ENCODE measurements at places on chromosomes 16 and 17.

DNA sequence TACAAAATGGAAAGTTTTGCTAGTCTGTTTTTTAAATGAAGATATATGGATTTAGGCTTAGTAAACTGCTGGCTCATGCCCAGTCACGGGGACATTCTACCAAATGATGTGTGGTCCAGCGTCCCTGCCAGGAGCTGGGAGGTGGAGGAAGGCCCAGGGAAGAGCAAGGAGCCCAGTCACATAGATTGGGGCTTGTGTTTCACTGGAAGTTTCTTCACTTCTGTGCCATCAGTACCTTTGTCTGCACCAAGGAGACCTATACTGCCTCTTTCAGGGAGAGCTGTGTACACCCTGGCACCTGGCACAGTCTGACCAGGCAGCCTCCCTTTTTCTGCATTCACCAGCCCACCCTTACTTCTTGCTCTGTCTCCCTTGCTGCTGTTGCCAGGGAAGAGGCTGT lies 32.6 kb upstream of the ERN1 start:
- no peak for DNase-seq

- DNase-seq: no peak
These were observed 29.2 kb upstream of the WFIKKN2 start for GRCh38 chr17:50806141-50806643.

- peak; percentile 94 for DNase-seq
These were observed 23.9 kb downstream of the ZNF213 start for GRCh38 chr16:3158510-3159314.

DNA sequence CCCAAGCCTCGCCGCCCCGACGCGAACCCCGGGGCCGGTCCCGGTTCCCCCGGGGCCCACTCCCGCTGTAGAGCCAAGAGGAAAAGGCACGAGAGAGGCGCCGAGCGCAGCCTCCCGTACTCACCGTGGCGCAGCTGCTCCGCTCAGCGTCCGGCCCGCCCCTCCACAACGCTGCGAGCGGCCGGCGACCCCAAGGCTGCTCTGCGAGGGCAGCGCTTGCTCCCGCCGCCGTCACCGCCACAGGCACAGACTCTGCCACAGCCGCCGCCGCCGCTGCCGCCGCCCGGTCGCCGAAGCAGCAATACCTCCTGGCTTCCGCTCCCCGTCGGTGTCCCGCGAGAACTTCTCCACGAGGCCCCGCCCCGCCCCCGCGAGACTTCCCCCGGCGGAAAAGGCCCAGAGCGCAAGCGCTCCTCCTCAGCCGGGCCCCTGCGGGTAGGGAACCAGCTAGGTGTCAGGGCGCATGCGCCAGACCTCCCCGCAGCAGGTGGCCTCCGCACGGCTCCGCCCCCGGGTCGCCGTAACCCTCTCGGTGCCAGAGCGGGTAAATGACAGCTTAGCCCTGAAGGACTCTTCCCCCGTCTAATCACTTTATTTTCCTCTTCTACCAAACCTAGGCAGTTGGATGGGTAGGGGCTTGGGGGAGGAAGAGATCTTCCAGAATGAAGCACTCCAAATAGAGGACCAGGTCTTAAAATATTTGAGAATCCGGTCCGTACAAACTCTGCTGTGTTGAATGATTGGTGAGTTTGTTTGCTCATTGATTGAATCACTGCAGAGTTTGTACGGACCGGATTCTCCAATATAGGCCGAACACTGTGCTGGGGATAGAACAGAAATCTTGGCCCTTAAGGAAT lies at the start of gene GRB2:
TSS of gene GRB2 (minus strand) at position 314 of the 857 bp plus-strand sequence. CDS start 12,050 bp downstream, outside the sequence.
- peak; percentile 100 for DNase-seq

- peak; percentile 99 for DNase-seq
These were observed at the start of gene TBC1D10B for GRCh38 chr16:30370456-30371247. TBC1D10B (minus strand) TSS chr16:30370494; CDS start chr16:30370183, 311 bp downstream.

- DNase-seq: no peak
These were observed 56.2 kb downstream of the SNX11 start for GRCh38 chr17:48163809-48164208.

- DNase-seq: no peak
These were observed 4.0 kb downstream of the NHERF1 start for GRCh38 chr17:74752415-74752814.

GRCh38 chr16:9042964-9043680 lies 48.3 kb upstream of the HAPSTR1 start:
- DNase-seq: peak; percentile 80

- peak; percentile 81 for DNase-seq
These were observed 75.3 kb upstream of the TBC1D3K start for GRCh38 chr17:37848690-37849616.

DNA sequence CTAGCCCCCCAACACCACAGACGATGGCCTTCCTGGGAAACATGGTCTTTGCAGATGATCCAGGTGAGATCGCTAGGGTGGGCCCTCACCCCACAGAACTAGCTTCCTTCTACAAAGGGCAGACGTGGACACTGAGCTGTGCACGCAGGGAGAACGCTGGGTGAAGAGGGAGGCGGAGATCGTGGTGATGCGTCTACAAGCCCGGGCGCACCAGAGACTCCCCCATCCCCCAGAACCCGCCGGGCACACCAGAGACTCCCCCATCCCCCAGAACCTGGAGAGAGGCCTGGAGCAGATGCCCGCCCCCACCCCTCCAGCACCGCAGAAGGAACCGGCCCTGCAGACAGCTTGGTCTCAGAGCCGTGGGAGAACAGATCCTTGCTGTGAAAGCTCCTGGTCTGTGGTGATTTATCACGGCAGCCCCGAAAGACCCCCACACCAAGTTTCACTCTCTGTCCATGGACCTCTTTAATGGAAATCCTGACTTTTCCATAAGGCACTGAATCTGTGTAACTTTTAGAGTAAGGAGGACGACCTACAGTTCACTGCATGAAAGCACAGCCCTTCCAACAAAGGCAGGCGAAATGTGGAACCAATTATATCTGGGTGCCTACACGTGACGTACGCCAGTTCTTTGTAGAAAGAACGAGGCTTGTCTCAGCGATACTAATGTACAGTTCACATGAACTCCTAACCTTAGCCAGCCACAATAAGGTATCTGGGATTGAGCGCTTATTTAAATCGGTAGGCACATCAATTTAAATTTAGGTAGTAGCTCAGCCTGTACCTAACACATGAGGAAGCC lies 88.5 kb downstream of the ANKRD11 start:
- DNase-seq: peak; percentile 68

DNA sequence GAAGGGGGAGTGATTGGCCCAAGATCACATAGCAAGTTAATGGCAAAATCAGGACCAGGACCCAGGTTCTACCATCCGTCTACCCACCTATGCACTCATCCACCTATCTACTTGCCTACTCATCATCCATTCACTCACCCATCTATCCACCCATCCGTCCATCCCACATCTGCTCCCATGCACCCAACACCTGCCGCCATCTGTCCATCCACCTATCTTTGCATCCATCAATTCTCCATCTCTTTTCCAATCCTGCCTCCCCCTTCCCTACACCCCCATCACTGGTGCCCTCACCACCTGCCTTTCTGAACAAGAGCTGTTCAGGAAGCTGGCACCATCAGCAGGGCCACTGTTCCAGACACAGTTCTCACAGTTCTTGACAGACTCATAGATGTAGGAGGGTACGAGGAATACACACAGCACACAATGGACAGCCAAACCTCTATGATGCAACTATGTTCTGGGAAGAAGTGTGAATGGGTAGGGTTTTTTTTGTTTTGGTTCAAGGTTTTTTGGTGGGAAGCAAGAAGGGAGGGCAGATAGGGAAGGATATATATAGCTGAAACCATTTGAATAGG lies 4.5 kb downstream of the SAMD14 start:
- DNase-seq: no peak

DNA sequence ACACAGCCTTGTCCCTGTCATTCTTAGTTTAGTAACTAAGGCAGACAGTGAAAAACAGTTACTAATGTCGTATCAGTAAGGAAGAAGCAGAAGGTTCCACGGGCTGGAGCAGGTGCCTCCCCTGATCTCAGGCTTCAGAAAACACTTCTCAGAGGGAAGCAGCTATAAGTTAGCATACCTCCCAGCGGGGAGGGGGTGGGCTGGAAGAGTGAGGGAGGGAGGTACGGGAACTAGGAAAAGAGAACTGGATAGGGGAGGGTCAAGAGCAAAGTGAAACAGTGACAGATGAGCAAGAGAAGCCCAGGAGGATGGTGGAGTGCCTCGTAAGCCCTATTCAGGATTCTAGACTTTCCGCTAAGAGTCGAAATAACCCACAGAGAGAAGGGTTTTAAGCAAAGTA lies 186.3 kb upstream of the XYLT1 start:
- DNase-seq: no peak

GRCh38 chr17:42155614-42156045 lies 841 bp upstream of the RAB5C start:
- DNase-seq: no peak

DNA sequence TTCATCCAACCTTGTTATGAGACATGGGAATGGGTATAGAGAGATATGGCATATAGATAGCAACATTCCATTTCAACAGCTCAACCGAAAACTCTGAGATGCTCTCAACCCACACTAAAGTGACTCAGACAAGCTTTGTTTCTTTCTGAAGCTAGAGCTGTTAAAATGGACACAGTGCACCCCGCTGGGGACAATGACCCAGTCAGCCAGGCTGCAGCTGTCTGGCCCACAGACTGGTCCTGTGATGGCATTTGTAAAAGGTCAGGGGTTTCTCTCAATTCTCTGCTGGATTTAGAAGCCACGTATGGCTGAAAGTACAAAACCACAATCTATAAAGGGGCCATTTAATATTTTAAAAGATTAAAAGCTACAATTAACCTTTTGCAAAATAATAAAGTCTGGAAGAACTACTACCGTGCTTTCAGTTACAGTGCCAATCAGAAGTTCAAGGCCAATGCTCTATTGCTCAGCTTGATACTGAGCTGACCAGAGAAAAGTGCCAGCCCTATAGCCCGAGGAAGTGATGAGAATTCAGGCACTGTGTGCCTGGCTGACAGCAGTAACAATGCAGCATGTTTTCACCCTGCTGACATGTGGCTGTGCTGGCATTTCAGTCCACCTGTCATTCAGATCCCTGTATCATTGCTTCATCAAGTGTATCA lies 60.2 kb downstream of the TEX2 start:
- peak; percentile 80 for DNase-seq

DNA sequence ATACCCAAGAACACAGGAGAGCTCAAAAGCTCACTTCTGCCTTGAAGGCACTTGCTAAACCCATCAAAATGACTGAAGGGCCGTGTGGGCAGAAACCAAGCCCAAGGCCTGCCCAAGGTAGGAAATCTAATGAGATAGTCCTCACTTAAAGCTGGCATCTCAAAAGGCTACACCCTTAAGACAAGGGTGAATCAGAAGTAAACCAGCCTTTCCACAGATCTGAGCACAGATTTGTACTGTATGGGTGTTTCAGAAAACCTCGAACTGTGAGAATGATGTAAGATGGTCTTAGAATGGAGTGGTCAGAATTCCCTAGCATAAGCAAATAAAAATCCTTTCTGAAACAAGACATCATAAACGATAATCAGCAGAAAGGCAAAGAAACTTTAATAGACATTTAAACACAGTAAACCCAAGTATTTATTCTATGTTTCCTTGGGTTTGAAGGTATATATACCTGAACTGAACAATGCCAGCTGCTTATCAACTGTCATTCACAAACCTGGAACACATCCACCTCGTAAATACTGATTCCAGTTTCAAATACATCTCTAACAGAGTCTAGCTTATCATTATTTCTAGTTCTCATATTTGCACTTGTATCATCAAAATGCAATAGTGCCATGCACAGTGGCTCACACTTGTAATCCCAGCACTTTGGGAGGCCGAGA lies 37.8 kb downstream of the GLG1 start:
- DNase-seq: peak; percentile 39

GRCh38 chr17:4490637-4491061 lies 8.0 kb upstream of the SPNS2 start:
- DNase-seq: no peak

- no peak for DNase-seq
These were observed 85.6 kb upstream of the TNRC6C start for GRCh38 chr17:77872714-77873499.

DNA sequence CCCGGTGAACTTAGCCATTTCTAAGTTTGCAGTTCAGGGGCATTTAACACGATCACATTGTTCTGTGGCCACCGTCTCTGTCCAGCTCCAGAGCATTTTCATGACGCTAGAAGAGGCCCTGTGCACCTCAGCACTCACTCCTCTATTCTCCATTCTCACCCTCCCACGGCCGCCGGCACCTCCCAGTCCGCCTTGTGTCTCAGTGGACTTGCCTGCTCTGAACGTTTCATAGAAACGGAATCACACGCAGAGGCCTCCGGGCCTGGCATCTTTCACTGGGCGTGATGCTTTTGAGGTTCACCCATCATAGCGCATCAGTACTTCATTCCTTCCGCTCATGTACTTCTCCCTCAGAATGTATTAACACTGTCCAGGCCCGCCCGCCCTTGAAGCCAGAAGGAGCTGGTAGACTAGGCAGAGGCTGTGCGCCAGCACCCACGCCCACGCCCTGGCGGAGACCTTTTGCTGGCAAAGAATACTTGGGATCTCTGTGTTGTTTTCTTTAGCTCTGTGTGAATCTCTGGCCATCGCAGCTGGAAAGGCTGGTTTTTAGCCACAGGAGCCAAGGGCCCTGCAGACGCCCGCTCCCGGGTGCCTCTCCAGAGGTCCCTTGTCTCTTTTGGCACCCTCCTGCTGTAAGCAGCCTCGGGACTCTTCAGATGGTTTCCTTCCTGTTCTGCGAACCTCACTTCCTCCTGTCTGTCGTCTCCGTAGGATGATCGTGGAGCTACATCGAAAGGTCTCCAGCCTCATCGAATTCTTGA lies 23.4 kb upstream of the JPT2 start:
- DNase-seq: no peak

DNA sequence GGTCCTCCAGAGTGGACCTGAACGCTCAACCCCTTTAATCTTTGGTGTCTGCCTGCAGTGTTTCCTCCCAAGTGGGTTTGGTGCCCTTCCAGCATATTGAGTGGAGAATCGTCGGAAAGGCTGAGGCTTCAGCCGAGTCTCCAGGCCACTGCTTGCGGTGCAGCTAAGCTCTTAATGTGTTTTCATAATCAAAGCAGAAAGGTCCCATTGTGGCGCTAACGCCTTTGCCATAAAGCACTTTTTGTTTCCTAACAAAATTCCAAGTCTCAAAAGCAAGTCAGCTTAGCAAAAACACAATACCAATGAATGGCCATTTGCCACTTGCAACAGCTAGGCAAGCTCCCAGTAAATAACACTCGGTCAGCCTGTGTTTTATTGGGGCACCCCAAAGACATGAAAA lies 57.6 kb downstream of the KSR1 start:
- DNase-seq: no peak

GRCh38 chr16:85690469-85691064 lies 1.8 kb upstream of the GINS2 start:
- no peak for DNase-seq

GRCh38 chr17:31733326-31733725 lies 125.7 kb downstream of the COPRS start:
- no peak for DNase-seq

GRCh38 chr17:36867716-36868341 lies 69.4 kb upstream of the LHX1 start:
- DNase-seq: no peak

- DNase-seq: peak; percentile 47
These were observed 250.8 kb upstream of the RPL38 start for GRCh38 chr17:73952480-73953205.

GRCh38 chr17:64146418-64147109 lies 16.6 kb upstream of the ERN1 start:
- peak; percentile 46 for DNase-seq

Measured in AG08395 (cell line).